ENCODE measurements at places on chromosomes 16 and 17.

- no peak for DNase-seq
These were observed 3.1 kb upstream of the WFIKKN1 start for GRCh38 chr16:627454-628239.

- no peak for DNase-seq
These were observed 31.9 kb upstream of the PHAF1 start for GRCh38 chr16:67077871-67078270.

- no peak for DNase-seq
These were observed 1.9 kb upstream of the TUBB3 start for GRCh38 chr16:89921131-89921701.

DNA sequence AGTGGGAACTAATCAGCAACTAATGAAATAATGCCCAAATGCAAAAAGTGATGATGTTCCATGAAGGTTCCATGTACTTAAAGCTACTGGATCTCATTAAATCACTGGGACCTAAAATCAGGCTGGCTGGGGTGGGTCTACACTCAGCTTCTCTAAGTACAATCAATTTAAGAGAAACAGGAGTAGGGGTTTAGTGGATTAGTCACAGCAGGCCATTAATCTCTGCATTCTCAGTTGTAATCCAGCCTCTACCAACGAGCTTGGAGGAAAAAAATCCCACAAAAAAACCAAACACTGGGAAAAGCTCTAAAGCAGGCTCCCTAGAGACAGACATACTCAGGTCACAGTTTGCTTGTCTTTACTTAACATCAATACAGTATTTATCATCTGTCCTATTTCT, 15.0 kb downstream of the CA10 start:
- DNase-seq: no peak

GRCh38 chr16:84207879-84208278, 16.9 kb downstream of the ADAD2 start:
- no peak for DNase-seq

- peak; percentile 74 for DNase-seq
These were observed 70.5 kb downstream of the RBBP6 start for GRCh38 chr16:24609740-24610415.

GRCh38 chr16:83138976-83139690, 512.4 kb downstream of the CDH13 start:
- no peak for DNase-seq

DNA sequence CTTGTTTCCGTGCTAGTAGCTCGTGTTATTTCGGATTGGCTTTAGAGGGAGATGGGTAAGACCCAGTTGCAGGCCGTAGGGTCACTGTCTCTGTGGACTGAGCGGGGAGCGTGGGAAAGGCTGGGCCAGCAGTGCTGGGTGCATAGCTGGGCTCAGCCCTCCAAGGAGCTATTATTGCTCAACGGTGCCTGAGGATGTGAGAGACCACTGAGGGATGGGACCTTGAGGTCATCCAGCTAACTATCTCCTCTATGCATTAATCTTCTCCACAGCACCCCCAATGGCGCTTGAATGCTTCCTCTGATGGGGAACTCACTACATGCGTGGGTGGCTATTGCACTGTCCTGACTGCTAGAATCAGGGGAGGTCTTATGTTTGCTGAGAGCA, 126.1 kb upstream of the FOXF1 start:
- DNase-seq: peak; percentile 68

- DNase-seq: no peak
These were observed 19.3 kb downstream of the CNTROB start for GRCh38 chr17:7951143-7951792.

GRCh38 chr17:14622615-14623101, 321.8 kb downstream of the HS3ST3B1 start:
- DNase-seq: no peak

DNA sequence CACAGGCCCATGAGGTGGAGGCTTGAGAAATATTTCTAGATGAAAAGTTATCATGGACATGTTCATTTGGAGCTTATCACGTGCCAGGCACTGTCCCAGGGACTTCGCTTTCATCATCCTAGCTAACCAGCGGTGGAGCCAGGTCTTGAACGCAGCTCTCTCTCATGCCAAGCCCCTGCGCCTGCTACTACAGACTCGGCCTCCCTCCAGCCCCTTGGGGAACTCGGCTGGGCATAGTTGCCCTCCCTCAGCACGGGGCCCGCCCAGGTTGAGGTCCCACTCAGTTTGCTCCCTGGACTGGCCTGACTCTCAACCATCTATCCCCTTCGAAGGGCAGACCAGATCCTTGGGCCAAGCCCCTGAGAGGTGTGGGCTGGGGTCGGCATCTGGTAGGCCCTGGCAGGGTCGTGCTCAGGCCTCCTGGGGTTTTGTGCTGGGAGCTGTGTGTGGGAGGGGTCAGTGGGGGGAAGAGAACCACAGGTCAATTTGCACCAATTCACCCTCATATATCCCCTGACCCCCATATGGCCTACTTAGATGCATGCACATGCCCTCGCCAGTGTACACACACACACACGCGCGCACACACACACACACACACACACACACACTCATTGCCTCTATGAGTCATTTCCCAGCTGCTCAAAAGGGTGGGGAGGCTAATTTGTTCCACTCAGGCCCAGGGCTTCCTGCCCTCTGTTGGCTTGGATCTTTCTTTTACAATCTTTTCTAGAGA, 12.1 kb upstream of the SCN4A start:
- DNase-seq: peak; percentile 94

GRCh38 chr17:44283344-44284023, 15.5 kb upstream of the SLC4A1 start:
- no peak for DNase-seq

GRCh38 chr16:65655802-65656201, 533.9 kb upstream of the CDH11 start:
- peak; percentile 43 for DNase-seq

DNA sequence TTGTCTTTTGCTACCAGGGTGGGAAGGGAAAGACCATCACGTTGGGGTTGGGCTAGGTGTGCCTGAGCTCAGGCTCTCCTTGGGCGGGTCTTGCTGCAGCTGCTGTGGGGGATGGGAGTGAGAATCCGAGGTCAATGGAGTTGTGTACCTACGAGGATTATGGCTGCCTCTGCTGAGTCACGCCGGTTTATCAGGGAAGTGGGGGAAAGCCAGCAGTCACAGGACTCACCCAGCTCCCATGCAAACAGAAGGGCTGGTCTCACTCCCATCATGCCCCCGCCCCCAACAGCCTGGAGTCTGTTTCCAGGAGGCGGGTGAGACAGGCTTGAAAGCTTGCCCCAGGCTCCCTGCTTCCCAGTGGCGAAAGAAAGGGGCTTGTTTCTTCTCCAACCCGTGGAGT, 1259.0 kb upstream of the GOT2 start:
- DNase-seq: no peak

- DNase-seq: peak; percentile 72
These were observed 6.0 kb downstream of the TIMM22 start for GRCh38 chr17:1002771-1003555.
